ENCODE measurements at places on chromosomes 6 and 20.

- DNase-seq = no peak
These were observed 74.2 kb downstream of the TOX2 start for GRCh38 chr20:43988867-43989266.

GRCh38 chr6:166251211-166251610 lies 57.0 kb downstream of the PRR18 start:
- no peak for DNase-seq

- no peak for DNase-seq
These were observed 25.4 kb downstream of the ZMYND8 start for GRCh38 chr20:47330933-47331708.

DNA sequence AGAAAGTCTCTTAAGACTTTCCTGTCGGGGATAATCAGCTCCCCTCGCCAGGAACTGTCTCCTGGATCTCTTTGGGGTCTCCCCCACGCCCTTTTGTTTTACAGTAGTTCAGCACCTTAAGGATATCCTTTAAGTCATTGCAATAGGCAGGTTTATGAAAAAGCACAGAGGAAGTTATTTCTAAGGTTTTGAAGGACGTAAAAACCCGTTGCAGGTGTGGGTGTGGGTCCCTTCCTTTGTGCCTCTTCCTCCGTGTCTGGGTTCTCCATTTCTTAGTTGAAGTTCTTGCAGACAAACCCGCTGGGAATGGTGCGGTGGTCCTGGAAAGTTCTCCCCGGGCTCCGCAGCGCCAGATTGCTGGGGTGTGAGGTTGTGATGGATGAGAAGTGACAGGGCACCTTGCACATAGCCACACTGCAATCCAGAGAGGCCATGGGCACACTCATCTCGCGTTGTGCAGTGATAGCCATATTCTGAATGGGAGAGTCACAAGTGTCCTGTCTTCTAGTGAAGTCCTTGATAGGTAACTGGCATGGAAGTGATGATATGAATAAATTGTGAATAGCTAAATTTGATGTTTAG lies 65.2 kb downstream of the GTF2H5 start:
- no peak for DNase-seq

GRCh38 chr6:21808551-21809242 lies 215.1 kb downstream of the SOX4 start:
- DNase-seq = no peak

- DNase-seq = no peak
These were observed 61.6 kb upstream of the JAG1 start for GRCh38 chr20:10735195-10735949.

DNA sequence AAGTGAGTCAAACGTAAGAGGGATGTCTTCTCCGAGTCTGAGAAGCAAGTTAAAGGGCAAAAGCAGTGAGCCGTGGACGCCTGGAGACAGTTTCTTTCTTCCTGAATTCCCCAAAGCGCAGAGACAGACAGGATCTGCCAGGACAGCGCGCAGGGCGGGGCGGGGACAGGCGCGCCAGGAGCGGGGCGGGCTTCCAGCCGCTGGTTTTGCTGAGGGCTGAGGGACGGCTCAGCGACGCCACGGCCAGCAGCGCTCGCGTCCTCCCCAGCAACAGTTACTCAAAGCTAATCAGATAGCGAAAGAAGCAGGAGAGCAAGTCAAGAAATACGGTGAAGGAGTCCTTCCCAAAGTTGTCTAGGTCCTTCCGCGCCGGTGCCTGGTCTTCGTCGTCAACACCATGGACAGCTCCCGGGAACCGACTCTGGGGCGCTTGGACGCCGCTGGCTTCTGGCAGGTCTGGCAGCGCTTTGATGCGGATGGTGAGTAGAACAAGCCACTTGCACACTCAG lies at the start of gene SCGN:
Gene SCGN (plus strand): TSS at position 209 of the 509 bp plus-strand sequence. CDS start 189 bp downstream, at position 398.
- DNase-seq = peak; percentile 16

GRCh38 chr6:43408259-43408658 lies 19.1 kb upstream of the ABCC10 start:
- DNase-seq = no peak

DNA sequence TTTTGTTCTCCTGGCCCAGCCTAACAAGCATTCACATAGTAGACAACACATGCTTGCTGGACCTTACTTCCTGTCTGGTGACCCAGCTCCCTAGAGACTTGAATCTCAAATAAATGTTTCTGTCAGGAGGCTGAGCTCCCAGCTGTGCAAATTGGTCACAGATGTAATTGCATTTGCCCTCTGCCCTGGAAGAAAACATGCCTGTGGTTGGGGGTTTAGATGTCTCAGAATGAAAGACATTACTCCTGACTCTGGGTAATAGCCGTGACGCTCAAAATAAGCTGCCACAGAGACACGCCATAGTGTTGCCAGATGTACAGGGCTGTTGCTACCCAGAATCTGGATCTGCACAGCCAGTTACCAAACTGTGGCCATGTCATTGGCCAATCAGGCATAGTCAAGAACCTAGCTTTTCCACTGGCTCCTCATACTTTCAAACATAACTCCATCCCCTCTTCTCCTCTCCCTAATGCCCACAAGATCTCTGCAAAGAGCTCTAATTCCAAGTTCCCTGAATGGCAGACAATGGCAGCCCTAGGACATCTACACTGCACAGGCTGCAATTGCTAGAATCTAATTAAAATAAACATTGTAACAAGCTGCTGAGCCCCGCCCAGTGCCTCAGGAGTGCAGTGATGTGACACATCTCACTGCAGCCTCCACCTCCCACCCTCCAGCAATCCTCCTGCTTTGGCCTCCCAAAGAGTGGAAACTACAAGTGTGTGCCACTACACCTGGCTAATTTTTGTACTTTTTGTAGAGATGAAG lies 32.8 kb upstream of the GMPR start:
- peak; percentile 61 for DNase-seq

- DNase-seq = no peak
These were observed 9.2 kb downstream of the BHLHE23 start for GRCh38 chr20:62997417-62998035.

DNA sequence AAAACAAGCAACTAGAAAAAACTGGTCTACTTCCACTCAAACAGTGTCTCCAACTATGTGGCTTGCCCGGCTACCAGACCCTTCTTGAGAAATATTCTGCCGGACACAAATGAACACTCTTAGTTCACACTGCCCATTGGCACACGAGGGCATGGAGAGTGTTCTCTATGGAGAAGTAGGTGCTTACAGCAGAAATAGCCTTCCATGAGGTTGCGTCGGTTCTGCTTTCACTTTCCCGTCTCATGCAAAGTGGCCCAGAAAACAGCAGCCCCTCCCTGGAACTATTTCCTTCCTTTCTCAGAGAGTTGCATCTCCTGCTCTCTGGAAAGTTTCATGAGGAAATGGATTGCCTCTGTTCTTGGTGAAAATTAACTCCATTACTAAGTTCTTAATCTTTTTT lies 9.5 kb upstream of the HLA-DOA start:
- DNase-seq = no peak

All from retinal pigment epithelial cell (primary cell).